ENCODE measurements at places on chromosomes 16 and 17.

DNA sequence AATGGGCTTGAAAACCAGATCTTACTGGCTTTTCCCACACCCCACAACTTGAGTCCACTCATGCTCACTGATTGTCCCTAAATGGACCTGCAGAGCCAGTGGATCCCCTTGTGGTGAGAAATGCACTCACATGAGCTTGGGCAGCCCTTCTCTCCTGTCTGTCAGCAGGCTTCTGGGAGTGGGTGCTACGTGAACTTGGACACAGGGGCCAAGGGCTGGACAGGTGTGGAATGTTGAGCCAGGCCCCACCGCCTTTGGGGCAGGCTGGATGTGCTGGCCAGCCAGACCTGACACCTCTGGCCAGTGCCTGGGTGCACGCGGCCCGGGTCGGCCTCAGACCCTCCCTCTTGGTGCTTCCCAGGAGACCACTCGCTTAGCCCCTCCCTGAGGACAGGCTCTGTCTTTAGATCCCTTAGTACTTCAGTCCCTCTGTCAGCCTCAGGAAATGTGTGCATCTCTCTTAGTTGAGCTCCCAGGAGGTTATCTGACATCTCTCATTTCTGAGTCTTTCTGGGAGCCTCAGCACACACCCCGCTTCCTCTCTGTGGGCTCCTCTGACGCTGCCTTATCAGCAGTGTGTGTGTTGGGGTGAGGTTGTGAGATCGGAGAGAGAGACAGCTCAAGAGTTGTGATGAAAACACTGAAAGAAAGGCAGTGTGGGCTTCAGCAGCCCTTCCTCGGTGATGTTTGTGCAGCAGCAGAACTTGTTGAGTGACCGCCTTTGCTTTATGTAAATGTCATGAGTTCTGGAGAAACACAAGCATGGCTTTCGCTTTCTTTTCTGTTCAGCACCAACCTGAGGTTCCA is 117.0 kb downstream of the RAB11FIP4 start:
- no peak for DNase-seq

DNA sequence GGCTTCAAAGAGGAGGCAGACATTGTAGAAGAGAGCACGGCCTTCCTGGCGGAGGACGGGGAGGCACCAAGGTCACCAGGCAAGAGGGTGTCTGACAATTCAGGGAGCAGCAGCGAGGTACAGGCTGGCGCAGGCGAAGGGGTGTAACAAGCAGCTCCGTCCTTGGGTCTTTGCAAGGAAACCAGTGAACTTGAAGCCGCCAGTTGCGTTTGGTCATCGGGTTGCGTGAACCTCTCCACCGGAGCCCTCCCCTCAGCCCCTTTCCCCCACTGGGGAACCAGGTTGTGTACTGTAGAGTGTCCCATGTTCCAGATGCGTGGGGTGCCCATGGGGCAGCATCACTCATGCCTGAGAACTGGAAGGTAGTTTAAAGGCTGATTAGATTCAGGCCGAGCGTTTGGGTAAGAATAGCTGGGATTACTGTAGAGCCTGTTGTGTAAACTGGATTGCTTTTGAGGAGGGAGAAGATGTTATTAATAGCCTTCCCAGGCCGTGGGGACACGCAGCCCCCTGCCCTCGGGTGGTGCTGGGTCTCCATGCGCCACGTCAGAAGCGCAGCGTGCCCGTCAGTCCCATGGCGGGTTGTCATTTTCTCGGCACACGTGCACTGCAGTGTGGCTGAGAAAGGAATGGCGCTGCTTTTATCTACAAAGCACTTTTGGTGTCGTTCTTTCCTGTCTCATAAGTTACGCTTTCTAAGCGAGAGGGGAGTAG is 2.5 kb downstream of the MRPL12 start:
- DNase-seq = no peak

GRCh38 chr17:42354956-42355843 is 33.0 kb downstream of the STAT3 start:
- no peak for DNase-seq

- DNase-seq = no peak
Measured at GRCh38 chr16:54268340-54268739, 18.2 kb downstream of the IRX3 start.

- no peak for DNase-seq
Measured at GRCh38 chr16:26709175-26709574, 357.6 kb upstream of the C16orf82 start.

DNA sequence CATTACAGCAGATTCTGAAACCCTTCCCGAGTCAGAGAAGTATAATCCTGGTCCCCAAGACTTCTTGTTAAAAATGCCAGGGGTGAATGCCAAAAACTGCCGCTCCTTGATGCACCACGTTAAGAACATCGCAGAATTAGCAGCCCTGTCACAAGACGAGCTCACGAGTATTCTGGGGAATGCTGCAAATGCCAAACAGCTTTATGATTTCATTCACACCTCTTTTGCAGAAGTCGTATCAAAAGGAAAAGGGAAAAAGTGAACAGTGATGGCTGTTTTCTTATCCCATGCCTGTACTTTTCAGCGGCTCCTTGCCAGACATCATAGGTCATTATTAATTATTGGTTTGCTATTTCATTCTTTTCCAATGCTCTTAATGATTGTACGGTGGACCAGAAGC is 28.1 kb downstream of the ERCC4 start:
- no peak for DNase-seq

Measured in bronchial epithelial cell (primary cell).